ENCODE measurements at places on chromosomes 1 and 21.
A peak's percentile ranks its signal among the peaks of the same experiment; 100 is the strongest.

- DNase-seq = no peak
Measured at GRCh38 chr1:228454238-228454637, 32.9 kb upstream of the RNF187 start.

DNA sequence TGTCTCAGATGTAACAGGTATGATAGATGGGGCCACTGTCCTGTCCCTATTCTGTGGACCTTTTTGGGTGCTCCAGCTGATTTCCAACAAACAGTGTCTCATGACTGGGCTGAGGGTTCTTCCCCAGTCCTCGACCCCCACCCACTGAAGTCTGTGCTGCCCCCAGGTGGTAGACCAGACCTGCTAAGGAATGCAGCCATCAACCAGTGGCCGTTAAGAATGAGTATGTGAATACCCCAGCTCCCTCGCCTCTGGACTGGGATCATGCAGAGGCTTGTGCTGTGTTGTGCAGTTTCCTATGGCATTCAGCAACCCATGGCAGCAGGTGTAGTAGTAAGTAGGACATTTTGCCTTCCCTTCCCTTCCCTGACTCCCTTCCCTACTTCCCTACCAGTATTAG lies 183.1 kb upstream of the KAZN start:
- no peak for DNase-seq

GRCh38 chr1:61054601-61054993 lies 27.8 kb upstream of the NFIA start:
- DNase-seq = no peak

DNA sequence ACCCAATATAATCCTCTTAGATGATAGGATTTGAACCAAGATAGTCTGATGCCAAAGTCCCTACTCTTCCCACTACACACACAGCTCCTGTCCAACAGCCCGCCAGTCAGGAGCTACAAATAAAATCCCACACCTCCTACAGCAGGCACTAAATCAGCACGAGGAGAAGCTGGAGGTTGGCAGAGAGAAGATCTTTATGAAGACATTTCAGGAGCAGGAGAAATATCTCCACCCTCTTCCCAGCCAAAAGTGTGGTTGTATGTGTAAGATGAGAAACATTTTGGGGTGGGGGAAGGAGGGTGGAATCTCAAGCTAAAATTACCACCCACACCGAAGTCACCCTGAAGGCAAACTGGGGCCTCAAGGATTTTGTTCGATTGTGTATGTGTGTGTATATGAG lies 54.5 kb downstream of the PLXNA2 start:
- no peak for DNase-seq

- no peak for DNase-seq
Measured at GRCh38 chr1:95518310-95518709, 284.3 kb downstream of the RWDD3 start.

- no peak for DNase-seq
Measured at GRCh38 chr1:99691175-99691574, 45.3 kb downstream of the PALMD start.

GRCh38 chr1:38612951-38613350 lies 246.6 kb downstream of the RRAGC start:
- no peak for DNase-seq

GRCh38 chr1:198904321-198904720 lies 265.5 kb downstream of the PTPRC start:
- no peak for DNase-seq

DNA sequence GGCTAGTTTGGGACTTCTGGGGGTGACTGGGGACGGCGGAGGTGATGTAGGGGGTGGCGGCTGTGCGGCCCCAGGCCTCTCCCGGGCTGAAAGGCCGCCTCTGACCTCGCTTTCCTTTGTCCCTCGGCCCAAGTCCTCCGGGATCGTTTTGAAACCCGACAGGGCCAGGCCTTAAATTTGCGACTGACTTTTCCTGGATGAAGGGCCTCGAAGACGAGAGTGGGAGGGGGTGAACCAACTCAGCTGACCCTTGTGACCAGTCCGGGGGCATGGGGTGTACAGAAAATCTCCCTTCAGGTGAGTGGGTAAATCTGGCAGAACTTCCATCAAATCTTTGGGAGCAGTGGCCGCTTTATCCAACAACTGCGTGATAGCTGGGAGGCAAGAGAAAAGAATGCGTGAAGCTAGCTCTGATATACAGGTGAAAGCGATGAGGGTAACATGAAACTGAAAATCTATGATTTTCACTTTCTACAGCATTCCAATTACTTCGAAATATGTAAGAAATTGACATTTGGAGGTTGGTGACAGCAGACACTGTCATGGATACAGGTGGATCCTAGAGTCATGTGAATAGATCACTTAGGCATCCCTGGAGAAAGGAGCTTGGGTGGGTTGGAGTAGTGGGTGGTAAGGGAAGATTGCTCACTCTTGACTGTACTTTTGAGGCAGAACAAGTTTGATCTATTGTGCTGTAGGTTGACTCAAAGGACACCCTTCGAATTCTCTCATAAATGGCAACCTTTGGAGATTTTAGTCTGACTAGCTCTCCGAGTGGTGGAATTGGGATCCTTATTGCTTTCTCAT lies 885 bp downstream of the AHCYL1 start:
- peak; percentile 41 for DNase-seq

- DNase-seq = peak; percentile 97
Measured at GRCh38 chr1:22018583-22019559, 17.4 kb downstream of the CELA3A start.

DNA sequence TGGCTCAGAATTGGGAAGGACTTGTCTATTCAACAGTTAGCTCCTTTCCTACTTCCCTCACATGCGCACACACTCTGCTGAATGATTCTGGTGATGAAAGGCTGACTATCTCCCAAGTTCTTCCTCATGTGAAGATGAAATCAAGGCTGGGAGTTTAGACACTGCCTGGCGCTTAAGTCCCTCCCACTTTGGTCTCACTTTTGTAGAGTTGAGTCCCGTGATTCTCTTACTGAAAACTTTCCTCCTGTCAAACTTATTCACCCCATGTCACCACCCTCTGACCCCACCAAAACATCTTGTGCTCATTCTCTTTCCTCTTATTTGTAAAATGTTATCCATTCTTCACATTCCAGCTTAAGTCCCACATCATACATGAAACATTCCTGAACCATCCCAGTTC lies 8.4 kb upstream of the MRPS6 start:
- DNase-seq = peak; percentile 56

DNA sequence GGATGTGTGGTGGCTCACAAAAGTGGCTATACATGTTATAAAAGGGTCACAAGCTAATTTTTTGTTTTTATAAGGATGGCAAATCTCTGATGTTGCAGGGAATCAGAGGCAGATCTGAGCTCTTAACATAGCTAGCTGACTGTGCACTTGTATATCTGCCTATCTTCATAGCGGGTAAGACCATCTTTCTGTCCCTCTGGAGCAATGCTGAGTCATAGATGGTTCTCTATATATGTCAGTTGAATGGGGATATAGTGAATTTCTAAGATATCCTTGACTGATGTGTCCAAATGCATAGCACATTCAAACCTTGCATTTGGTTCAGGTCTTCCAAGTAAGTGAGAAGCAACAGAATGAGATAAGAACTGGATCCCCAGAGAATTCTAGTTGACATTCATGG lies 272.6 kb upstream of the PROX1 start:
- DNase-seq = no peak

- DNase-seq = no peak
Measured at GRCh38 chr1:225746361-225747179, 31.1 kb upstream of the SRP9 start.

- no peak for DNase-seq
Measured at GRCh38 chr1:208179263-208179816, 64.8 kb downstream of the PLXNA2 start.

DNA sequence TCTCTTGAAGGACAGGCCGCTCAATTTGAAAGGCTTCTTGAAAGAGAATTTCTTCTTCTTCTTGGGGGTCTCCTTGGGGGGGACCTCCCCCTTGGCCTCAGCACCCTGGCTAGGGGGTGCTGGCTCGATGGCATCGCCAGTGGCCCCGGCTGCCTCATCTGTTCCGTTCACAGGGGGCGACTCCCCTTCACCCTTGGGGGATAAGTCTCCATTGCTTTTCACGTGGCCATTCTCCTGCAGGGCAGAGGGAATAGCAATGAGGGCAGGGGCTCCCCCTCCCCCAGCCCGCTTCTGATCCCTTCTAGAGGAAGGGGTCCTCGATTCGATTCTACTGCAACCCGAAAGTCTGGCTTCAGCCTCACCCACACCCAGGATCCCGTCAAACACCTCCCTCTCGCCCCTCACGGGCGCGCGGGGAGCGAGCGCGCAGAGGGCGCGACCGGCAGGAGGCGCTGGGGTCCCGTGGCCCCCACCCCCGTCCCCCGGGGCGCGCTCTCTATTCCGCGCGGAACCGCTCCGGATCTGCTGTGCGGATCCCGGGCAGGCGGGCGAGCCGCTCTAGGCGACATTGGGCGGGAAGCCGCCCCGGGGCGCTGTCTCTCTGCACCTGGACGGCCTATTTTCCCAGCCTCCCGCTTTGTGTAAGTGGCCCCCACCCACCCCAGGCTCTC lies 1.0 kb downstream of the MARCKSL1 start:
- peak; percentile 77 for DNase-seq

DNA sequence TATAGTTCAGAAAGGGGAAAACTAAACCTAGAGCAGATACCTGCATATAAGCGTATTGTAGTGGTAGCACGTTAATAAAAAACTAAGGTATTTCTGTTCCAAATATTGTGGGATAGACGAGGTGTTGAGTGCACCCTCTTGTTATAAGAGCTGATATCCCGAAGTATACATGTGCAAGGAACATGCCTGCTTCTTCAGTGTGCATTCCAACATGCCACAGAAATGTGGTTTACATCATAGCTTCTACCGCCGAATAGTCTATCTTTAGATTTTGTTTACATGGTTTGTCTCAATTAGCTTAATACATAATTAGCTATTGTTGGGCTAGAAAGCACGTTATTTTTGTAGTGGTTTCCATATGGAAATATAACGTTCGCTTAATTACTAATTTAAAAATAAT lies 2.2 kb downstream of the CHRM3 start:
- no peak for DNase-seq

- DNase-seq = no peak
Measured at GRCh38 chr1:168428063-168428731, 115.6 kb downstream of the XCL2 start.

- DNase-seq = no peak
Measured at GRCh38 chr1:49576327-49576901, 447.3 kb downstream of the AGBL4 start.

- no peak for DNase-seq
Measured at GRCh38 chr1:8416881-8417280, 99.0 kb downstream of the SLC45A1 start.

GRCh38 chr1:4702932-4703331 lies 48.5 kb downstream of the AJAP1 start:
- no peak for DNase-seq

DNA sequence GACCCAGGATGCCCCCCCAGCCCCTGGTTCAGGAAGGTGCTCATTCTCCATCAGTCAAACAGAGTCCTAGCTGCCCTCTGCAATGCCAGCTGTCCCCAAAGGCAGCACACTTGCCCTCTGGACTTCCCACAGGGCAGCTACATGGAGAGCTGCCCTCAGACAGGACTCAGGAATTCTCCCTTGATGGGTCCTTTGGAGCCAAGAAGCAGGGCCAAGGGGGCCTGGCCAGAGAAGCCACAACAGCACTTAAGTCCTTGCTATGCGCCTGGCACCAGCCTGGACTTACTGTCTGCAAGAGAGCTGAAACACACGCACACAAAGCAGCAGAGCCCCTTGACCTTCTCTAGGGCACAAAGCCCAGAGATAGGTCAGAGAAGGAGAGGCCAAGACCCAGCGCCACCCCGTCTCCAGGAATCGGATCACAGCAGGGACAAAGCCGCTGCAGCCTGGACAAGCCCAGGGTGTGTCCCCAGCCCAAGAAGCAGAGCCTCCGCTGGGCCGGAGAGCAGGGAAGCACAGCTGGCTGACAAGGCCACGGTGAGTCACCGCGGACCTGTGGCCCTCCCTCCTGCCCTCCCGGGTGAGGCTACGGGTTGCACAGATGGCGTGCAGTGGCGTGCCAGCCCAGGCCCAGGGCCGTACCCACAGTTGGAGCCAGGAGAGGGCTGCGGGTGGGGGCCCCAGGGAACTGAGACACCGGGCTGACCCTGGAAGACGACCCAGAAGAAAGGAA lies 1.7 kb downstream of the WNT9A start:
- DNase-seq = peak; percentile 26

DNA sequence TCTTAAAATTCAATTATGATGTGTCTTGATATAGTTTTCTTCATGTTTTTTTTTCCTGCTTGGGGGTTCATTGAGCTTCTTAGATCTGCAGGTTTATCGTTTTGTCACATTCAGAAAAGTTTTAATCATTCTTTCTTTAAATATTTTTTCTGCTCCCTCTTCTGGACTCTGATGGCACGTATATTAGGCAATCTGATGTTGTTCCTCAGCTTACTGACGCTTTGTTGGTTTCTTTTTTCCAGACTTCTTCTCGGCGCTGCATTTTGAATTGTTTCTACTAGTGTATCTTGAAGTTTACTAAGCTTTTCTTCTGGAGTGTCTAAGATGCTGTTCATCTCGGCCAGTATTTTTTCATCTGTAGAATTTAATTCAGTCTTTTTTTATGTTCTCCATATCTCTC lies 44.8 kb upstream of the FMOD start:
- peak; percentile 19 for DNase-seq

DNA sequence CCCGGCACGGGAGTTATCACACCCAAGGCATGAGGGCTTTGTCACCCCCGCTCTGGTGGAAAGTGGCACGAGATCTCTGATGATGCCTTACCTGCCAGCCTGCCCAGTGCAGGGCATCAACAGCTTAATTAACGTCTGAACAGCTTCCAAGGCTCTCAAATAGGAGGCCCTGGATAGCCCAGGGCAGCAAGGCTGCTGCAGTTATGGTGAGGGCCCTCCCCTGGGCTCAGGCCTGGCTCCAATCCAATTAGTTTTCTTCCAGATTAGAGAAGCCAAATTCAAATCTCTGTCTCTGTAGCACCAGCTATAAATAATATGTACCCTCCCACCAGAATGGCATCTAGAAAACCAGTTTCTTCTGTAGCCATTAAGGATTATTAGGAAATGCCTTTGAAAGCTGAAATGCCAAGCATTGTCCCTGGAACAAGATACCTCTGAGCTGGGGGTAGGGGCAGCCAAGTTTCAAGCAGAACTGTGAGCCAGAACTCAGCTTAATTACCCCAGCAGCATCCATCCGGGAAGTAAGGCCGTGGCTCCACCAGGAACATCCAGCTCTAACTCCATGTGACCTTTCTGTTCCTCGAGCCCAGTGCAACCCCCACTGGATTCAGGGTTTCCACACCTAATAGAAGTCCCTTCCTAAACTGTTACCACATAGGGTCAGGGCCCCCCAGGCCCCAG lies 12.5 kb downstream of the QSOX1 start:
- no peak for DNase-seq

DNA sequence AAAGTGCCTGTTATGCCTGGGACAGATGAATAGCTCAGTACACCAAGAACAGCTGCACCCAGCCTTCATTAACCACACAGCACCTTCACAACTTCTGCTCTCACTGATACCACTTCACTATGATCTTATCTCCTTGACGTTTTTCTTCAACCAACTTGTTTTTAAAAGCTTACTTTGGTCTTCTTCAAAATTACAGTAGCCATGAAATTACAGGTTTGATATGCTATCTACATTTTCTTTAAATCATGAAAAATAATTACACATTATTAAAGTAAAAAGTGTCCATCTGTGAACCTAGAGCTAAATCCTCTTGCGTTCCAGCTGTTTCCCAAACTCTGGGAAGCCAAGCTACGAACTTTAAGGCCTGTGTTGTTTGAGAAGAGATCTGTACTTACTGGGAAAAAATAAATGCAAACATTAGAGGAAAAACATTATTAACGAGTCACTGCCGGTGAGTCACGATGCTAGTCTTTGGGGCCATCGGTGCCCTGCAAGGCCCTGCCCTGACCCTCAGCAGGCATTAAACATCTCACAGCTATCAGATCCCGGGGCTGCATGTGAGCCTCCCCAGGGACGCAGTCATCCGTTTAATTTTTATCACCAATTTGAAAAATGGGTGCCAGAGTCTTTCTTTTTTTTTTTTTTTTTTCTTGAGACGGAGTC lies 56.3 kb upstream of the GPR153 start:
- DNase-seq = no peak

Data from suppressor macrophage treated with lipopolysaccharide for 1 hour (primary cell).